ENCODE measurements at places on chromosomes 7 and 10.
A peak's percentile ranks its signal among the peaks of the same experiment; 100 is the strongest.

DNA sequence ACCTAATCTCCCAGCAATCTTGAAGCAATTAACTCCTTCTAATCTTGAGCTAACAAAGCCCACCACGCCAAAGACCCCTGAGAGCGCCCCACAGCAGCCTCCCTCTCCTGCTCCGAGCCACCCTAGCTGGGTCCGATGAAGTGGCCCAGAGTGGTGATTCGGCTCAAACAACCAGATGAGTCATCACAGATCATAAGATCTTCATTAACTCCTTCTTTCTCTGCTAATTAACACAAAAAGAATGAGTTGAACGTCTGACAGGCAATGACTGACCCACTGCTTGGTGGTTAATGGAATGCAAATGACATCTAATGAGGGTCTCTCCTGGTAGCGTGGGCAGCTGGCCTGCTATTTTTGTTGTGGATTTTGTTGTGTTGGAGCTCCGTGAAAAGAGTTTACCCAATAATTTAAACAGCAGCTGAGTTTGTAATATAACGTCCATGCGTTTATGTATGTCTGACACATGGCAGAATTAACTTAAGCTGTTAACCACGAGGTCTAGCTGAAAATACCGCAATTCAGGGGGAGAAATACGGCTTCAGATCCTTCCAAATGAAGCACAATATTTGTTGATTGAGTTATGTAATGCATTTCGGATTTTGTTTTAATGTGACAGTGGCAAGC lies 161.4 kb downstream of the RAB11FIP2 start:
- no peak for DNase-seq

DNA sequence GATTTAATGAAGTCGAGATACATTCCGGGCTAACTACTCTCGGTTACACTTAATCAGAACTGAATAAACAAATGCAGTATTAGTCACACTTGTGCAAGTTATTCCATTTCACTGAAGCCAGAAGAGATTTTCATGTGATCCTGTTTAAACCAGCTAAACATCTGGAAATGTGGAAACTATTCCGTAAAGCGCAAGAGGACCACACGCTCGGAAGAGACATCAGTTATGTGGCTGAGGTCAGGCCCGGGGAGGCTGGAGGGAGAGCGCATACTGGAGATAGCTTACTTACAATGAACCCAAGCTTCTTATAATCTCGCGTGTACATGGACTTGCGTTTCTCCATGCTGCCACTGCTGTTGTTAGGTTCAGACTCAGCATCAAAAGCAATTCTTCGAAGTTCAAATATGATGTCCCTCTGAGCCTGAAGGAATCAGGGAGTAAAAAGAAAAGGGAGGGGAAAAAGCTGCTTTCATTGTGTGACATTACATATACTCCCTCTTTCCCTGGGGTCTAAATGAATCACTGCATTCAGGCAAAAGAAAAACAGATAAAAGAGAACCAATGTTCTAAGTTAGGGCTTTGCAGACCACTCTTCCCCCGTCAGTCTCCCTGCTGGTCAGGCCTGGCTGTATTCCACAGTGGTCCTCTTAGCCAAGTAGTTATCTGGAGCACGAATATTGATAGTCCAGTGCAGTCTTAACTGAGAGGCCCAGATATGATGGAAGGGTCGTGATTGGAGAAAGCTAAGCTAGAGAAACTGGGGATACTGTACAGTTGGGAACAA lies 237.4 kb downstream of the ELMO1 start:
- no peak for DNase-seq

DNA sequence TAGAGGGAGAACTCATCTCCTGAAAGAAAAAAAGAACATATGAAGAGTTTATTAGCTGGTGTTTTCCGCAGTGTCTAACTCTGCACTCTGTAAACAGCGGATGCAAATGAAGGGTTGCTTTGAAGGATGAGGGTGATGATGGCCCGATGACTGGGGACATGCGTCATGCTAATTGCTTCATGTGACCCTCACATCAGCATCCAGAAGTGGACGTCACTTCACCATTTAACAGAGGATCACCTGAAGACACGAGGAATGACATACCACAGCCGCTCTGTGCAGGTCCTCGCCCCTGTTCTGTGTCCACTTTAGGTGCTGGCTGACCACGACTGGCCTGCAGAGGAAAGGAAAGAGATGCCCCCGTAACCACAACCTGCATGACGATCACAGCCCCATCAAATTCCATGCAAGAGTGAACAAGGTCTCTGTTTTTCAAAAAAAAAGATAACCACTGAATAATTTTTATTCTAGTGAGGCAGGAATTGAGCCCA lies 82.9 kb downstream of the KLF6 start:
- no peak for DNase-seq

DNA sequence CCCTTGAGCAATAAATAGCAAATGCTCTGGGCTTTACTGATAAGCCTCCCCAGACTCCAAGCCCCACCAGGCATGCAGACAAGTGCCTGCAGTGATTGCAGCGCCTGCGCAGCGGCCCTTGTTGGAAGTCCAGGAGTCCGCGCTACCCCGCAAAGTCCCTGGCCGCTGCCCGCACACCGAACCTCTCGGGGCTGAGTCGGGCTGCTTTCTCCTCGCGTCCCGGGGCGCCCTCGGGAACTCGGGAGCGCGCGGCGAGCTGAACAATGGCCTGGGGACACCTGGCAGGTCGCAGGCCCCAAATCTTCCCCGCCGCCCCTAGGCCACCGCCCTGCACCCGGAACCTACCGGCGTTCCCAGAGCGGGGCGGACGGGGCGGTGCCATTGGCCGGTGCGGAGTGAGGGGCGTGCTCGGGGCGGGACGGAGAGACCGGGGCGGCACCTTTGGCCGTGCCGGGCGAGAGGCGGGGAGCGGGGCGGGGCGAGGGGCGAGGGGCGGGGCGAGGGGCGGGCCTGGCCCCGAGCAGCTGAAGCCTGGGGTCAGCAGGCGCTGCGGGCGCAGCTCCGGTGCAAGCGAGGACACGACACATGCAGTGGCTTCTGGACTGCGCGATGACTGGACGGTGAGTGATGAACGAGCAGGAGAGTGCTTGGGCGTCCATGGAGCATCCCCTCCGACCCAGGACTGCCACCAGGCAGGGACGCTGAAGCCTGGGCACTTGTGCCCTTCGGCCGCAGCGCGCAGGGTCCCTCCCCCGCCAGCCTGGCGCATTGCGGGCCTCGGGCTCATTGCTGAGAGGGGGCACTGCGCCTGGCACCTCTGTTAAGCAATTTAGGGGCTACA lies at the start of gene RASSF4:
TSS of gene RASSF4 (plus strand) at position 556 of the 841 bp plus-strand sequence. CDS start 10,401 bp downstream, outside the sequence.
- peak; percentile 88 for DNase-seq

DNA sequence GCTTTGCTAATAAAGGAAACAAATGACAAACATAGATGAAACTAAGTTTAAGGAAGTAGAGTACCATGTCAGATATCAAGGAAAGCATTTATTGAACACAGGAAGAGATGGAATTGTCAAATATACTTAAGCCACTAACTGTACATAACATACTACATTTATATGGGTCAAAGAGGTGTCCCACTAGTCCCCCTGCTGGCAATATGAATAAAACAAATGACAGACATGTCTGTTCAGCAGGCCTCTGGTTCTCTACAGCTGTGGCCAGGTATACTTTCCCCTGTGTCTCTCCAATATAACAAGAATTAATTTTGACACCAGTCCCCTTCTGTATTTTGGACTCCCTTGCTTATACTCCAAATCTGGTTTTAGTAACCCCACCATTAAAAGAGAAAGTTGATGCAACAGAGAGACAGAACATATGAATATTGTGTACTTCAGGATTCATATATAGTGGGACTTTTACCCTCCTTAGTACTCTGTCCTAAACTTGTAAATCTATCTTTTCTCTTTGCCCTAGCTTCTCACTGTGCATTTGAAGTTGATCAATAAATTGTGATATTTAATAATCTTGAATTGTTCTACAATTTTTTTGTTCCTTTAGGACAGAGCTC lies 42.9 kb downstream of the CD36 start:
- no peak for DNase-seq

GRCh38 chr10:89250865-89251408 lies 638 bp downstream of the LIPA start:
- DNase-seq, result no peak

DNA sequence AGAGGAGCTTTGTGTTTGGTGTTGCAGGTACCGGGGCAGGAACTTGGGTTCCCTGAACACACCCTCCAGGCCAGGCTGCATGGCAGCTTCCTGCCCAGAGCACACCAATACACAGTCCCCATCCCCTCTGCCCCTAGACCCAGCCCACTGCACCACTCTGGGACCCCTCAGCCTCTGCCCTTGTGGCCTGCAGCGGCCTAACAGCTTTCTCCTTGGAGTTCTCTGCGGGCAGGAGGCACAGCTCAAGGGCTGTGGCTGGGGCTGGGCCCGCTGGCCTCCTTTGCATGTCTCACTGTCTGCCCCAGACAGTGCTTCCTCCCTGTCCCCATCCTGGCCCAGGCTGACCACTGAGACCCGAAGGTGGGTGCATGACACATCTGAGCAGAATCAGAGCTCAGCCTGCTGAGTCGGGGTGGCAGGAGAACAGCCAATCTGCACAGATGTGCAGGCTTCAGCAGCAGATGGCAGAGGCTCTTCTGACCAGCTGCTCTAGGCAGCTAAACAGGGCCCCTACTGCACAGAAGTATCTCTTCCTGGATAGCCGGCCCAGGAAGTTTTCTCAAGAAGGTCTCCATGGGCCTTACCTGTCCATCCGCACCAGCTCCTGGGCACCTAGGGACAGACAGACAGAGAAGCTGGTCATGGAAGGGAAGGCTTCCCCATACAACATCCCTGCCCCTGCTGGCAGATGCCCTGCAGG lies 20.8 kb downstream of the VSIR start:
- DNase-seq, result no peak

DNA sequence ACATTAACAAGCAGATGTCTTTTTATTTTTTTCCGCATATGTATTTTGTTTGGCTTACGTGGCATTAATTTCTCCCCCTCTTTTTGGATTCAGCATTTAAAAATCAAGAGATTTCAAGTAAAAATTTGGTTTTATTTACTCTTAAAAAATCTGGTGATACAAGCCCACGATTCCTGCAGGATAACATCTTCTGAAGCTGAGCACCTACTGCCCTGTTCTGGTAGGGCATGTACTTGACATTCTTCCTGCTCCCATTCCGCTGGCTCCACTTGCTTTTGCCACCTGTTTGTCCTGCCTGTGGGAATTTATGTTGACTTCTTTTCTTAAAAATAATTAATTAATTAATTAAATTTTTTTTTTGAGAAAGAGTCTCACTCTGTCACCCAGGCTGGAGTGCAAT lies 105.2 kb upstream of the SLC25A13 start:
- DNase-seq, result no peak

- no peak for DNase-seq
These were observed 98.4 kb downstream of the PIP4K2A start for GRCh38 chr10:22615819-22616499.

DNA sequence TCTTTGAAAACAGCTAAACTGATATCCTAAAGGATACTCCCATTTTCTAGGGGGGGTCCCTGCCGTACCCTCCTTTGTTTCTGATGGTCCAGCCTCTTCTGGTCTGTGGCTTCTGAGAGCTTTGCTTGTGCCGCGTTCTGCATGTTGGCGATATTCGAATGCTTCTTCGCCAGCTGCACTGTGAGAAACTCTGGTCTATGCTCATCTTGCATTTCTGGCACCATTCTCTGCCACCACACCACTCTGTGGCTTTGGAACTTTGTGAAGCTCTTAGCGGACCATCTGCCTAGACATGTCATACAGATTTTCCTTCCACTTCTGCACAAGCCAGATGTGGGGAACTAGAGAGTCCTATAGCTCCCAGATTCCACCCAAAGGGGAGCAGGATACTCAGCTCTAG lies 197.2 kb downstream of the REEP3 start:
- no peak for DNase-seq

DNA sequence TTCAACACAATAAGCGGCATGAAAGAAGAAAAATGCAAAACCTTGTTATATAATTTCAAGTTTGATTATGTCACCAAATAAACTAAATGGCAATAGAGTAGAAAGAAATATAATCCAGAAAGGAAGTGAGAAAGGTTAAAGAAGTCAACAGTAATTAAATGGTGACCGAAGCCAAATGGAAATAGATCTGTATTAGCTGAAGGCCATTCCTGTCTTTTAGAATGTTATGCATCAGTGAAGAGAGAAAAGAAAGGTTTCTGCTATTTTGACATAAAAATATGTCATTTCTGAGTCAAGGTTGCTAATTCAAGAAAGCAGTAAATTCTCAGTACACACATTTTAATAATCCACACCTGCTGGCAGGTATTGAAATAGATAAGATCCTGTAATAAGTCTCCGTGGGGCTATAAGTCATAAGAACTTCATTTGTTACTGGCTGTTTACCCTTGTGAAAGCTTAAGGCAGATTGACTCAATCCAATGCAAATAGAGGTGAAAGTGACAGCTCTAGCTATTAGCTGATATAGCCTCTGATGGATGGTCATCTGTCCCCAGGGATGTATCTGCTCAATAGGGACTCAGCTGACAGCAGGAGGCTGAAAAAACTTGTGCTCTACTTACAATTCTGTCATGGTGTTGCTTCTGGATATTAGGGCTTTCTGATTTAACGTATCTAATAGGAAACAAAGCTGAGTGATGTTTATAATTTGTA lies 152.1 kb downstream of the FZD1 start:
- DNase-seq, result no peak

DNA sequence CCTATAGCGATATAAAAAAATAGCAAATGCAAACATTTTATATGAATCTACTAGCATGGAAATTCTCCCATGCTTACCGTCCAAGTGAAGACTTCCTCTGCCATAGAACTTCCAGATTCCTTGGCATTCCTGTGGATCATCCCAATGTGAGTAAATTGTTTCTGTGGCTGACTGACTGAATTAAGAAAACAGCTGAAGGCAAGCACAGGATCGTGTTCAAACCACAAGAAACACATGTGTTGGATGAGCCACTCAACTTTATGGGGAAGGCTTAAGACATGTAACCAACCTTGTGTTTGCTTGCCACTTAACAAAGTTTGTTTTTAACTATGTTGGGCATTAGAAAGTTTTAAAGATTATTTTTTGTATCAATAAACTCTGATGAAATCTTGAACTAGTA lies 2.6 kb upstream of the MYPN start:
- no peak for DNase-seq

- DNase-seq, result no peak
These were observed 79.6 kb downstream of the SND1 start for GRCh38 chr7:127731431-127732080.

GRCh38 chr7:49845626-49846025 lies 72.2 kb downstream of the VWC2 start:
- no peak for DNase-seq

GRCh38 chr10:21056461-21056860 lies 159.3 kb upstream of the NEBL start:
- no peak for DNase-seq

GRCh38 chr10:130045801-130046321 lies 64.8 kb downstream of the C10orf143 start:
- DNase-seq, result no peak

- no peak for DNase-seq
These were observed 78.9 kb downstream of the CHRM2 start for GRCh38 chr7:136947347-136947746.

GRCh38 chr7:52080493-52080892 lies 763.9 kb upstream of the COBL start:
- no peak for DNase-seq

GRCh38 chr10:12489357-12489756 lies 140.0 kb downstream of the CAMK1D start:
- DNase-seq, result no peak

Measured in stimulated activated CD4-positive, alpha-beta T cell treated with anti-CD3 and anti-CD28 coated beads, Interleukin-4, amount 100 ng/mL, for 48 hours (primary cell).